ENCODE measurements at places on chromosomes 2 and 18.

GRCh38 chr2:26347286-26347865 lies 787 bp upstream of the ADGRF3 start:
- DNase-seq = no peak

DNA sequence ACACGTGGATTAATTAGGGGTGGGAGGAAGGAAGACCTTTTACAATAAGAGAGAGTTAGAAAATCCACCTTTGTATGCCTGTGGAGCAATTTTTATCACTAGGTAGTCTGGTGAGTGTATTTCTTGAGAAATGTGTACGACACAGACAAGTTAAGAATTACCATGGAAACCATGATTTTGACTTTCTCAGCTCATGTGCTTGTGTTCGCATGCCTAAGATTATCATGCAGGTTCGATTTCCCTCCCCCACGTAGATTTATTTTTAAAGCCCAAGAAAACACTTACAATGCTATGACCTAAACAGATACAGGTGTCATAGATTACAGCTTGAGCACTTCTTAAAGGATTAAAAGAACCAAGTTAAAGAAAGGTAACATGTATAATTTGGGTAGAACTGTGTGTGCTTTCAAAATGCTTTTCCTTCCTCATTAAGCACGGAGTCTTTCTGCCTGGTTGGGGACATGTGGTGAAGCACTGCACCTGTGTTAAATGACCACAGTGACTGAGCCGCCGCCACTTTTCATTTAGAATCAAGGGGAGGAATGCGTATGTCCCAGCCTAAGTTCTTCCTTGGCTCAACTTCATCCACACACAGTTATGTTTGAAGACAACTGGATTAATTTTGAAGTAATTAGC lies 16.6 kb downstream of the SERTAD2 start:
- no peak for DNase-seq

DNA sequence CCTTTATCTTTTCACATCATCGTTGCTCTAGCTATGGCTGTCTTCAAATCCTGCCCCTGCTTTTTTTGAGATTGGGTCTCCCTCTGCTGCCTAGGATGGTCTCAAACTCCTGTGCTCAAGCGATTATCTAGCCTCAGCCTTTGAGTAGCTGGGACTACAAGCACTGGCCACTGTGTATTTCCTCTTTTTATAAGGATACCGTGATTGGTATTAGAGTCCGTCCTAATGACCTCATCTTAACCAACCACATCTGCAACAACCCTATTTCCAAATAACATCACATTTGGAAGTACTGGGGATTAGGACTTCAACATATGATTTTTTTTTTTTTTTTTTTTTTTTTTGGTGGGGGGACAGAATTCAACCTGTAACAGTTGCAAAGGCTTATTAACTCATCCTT lies 9.1 kb downstream of the RESP18 start:
- no peak for DNase-seq

GRCh38 chr2:135582383-135582782 lies 51.1 kb downstream of the R3HDM1 start:
- DNase-seq = no peak

DNA sequence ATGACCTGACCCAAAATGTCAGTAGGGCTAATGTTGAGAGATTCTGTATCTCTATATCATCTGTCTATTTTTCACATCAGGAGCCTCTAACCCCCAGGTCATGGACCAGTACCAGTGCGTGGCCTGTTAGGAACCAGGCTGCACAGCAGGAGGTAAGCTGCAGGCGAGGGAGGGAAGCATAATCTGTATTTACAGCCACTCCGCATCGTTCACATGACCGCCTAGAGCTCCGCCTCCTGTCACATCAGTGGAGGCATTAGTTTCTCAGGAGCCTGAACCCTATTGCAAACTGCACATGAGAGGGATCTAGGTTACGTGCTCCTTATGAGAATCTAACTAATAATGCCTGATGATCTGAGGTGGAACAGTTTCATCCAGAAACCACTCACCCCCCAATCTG lies 180.6 kb downstream of the RDH14 start:
- no peak for DNase-seq

GRCh38 chr2:15334644-15335326 lies 226.3 kb downstream of the NBAS start:
- no peak for DNase-seq

GRCh38 chr2:232584238-232584637 lies 33.7 kb downstream of the EIF4E2 start:
- DNase-seq = no peak

- no peak for DNase-seq
Observed at GRCh38 chr2:240248721-240249422, 108.4 kb upstream of the OTOS start.

DNA sequence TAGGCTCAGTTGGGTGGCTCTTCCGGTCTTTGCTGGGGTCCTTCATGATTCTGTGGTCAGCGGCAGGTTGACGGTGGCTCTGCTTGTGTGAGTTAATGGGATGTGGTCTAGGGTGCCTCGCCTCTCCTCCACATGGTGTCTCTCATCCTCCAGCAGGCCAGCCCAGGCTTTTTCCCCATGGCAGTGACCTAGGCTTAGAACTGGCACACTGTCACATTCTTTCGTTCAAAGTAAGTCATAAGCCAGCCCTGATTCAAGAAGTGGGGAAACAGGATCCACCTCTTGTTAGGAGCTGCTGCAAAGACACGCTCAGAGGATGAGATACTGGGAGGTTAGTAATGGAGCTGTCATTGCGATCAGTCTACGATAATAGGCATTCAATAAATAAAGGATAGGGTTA lies 46.0 kb upstream of the CTIF start:
- no peak for DNase-seq

GRCh38 chr2:187916799-187917198 lies 362.6 kb upstream of the TFPI start:
- no peak for DNase-seq

DNA sequence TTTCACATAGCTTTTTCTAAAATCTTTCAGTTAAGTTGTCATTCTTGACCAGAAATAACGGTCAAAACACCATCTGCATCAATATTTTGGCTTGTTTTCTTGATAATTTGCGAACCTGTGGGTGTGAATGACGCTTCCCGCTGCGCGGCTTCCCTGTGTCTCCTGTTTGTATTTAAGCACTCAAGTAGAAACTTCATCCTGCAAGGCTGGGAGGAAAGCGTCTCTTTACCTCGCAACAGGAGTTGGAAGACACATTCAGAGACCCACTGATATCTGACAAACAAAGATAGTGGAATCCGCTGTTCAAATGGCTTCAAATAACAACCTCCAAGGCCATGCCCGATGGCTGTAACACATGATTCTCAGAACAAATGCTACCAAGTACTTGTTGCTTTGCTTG lies 704.9 kb downstream of the DCDC2C start:
- DNase-seq = no peak

GRCh38 chr2:167925758-167926157 lies 321.6 kb downstream of the STK39 start:
- no peak for DNase-seq

GRCh38 chr18:72869226-72870185 lies 1.7 kb upstream of the NETO1 start:
- no peak for DNase-seq

- no peak for DNase-seq
Observed at GRCh38 chr2:171362396-171362795, 71.4 kb downstream of the METTL8 start.

GRCh38 chr2:210654091-210654490 lies 97.7 kb downstream of the CPS1 start:
- no peak for DNase-seq

- DNase-seq = no peak
Observed at GRCh38 chr18:70046796-70047195, 99.1 kb upstream of the CD226 start.

DNA sequence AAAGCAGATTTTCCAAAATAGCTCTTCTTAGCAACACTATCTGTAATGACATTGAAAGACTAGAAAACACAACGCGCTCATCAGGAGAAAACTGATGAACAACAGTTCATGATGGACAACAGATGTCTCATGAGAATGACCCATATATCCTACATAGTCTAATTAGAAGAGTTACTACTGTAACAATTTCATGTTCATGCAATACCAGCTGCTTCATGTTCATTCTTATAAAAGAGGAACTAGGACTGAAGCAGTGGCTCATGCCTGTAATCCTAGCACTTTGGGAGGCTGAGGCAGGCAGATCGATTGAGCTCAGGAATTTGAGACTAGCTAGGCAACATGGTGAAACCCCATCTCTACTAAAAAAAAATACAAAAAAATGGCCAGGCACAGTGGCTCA lies 22.7 kb downstream of the TRAPPC8 start:
- DNase-seq = no peak

- no peak for DNase-seq
Observed at GRCh38 chr18:35132021-35132902, 91.0 kb downstream of the MAPRE2 start.

DNA sequence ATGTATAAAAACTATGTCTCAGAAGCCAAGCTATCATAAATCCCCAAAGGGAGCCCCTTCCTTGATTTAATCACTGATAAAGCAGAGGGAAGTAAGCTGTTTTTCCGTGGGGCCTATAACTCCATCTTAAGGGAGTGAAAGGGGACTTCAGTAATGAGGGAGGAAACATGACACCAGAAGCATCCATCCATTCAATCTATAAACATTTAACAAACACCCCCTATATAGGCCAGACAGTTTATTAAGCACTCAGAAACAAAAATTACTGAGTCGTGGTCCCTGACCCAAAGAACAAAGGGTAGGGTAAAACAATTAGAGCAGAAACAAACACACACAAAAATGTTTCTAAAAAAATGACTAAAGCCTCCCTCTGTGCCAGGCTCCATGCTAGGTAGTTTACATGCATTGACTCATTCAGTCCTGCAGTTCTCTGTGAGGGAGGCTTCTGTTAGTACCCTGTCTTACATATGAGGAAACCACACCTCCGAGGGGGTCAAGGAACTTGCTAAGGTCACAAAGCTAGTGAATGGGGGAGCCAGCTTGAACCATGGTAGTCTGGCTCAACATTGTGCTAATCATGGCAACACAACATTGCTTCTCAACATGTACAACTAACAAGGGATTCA lies 472.1 kb downstream of the CDH2 start:
- DNase-seq = no peak
